ENCODE measurements at places on chromosomes 16 and 17. TPM values are rescaled to one million over a fixed set of nuclear protein-coding genes. Genes with fewer than 3 reads are reported as not detected.

GRCh38 chr17:77757561-77757898, 201.0 kb upstream of the TNRC6C start:
- no peak for DNase-seq

DNA sequence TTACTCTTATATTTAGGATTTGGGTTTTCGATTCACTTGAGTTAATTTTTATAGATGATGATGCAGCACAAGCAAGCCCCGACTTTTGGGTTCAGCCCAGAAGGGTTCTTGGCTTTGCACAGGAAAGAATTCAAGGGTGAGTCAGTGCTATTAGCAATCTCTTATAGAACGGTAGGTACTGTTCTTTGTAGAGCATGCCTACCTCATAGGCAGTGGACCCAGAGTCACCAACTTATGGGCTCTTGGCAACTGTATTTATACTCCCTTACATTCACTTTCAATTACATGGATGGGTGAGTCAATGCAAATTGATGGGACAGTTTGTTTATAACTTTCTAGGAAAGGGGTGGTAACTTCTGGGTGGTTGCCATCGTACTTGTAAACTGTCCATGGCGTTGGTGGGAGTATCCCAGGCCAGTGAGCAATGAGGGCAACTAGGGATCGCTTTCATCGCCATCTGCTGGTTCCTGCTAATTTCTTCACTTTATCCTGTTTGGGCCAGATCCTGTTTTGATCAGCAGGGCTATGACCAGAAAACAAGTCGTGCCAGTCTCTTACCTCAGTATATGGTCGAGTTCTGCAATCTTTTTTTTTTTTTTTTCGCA, 362.6 kb downstream of the CNTNAP4 start:
- peak; percentile 58 for DNase-seq

DNA sequence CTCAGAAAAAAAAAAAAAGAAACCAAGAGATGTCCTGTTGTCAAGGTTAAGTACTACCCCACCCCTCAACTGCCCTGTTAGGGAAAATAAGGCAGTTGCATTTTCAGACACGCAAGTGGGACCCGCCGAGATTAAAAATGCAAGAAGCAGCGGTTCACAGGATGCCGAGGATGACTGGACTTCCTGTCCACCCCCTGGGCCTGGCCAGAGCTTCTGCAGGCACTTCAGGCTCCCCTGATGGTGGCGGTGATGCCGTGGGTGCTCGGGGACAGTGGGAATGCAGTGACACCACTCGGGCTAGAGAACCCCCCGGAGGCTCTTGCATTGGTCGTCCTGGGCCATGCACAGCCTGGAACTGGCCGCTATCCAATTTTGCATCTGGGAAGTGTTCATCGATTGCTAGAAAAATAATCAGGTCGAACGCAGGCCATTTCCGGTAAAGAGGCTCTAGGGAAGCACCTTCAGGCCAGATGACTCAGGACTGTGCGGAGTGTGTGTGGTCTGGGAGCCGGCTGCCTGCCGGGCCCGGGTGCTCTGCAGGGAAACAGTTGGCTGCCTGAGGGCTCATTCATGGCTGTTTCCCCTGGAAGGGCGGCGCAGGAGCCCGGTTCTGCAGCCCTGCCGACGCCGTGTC, 13.4 kb upstream of the CRISPLD2 start:
- DNase-seq: no peak

GRCh38 chr17:78486946-78487680, 90.1 kb downstream of the DNAH17 start:
- no peak for DNase-seq

- no peak for DNase-seq
Measured at GRCh38 chr16:88591577-88592021, 21.4 kb downstream of the ZC3H18 start.

GRCh38 chr17:78325076-78325687, 34.7 kb downstream of the SOCS3 start:
- peak; percentile 34 for DNase-seq

Gene RUNDC3A
- total RNA-seq: 0.09 TPM

Gene GDPD1
- total RNA-seq: 13.6 TPM

Gene PROCA1
- 12.5 TPM for total RNA-seq

Gene PLCD3
- 16.0 TPM for total RNA-seq

Gene NRN1L
- 2.0 TPM for total RNA-seq
